ENCODE measurements at places on chromosomes 1 and 21. TPM values are rescaled to one million over a fixed set of nuclear protein-coding genes. Genes with fewer than 3 reads are reported as not detected.

DNA sequence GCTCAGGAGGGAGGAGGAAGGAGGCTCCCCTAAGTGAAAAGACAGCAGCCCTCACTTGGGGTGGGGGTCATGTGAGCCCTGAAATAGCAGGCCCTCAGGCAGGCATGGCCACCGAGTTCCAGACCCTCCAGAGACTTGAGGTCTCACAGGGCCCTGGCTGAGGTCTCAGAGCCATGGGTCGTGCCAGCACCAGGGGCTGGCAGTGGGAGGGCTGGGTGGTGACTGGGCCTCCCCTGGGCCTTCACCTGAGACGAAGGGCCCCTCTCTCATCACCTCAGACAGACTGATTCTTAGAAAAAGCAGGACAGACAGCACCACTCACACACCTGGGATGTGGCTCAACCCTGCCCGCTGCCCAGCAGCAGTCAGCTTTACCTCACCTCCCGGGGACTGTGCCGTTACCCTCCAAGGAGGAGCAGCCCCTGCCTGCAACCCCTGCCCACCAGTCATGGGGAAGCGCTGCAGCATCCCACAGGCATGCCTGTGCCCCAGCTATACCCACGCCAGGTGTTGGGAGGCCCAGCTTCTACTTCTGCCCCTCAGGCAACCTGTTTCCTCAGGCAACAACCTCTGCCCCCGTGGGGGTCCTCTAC is 42.6 kb upstream of the LRP8 start:
- DNase-seq: no peak

- DNase-seq: no peak
Measured at GRCh38 chr1:203627398-203627797, 766 bp downstream of the ATP2B4 start.

DNA sequence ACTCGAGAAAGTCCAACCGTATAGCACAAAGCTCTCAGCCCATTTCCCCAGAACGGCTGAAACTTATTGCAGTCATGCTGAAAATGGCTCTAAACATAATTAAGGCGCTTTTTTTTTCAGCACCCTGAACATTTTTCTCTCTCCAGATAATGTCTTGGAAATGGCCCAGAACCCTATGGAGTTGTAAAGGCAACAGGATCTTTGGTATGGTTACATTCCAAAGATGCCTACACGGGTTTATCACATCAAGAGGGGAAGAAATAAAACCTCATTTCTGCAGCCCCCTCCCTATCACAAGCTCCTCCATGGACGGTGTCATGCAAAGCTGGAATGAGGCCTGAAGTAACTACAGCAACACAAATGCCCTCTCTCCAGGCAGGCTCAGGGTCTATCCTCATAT is 126.4 kb upstream of the GALNT2 start:
- DNase-seq: no peak

DNA sequence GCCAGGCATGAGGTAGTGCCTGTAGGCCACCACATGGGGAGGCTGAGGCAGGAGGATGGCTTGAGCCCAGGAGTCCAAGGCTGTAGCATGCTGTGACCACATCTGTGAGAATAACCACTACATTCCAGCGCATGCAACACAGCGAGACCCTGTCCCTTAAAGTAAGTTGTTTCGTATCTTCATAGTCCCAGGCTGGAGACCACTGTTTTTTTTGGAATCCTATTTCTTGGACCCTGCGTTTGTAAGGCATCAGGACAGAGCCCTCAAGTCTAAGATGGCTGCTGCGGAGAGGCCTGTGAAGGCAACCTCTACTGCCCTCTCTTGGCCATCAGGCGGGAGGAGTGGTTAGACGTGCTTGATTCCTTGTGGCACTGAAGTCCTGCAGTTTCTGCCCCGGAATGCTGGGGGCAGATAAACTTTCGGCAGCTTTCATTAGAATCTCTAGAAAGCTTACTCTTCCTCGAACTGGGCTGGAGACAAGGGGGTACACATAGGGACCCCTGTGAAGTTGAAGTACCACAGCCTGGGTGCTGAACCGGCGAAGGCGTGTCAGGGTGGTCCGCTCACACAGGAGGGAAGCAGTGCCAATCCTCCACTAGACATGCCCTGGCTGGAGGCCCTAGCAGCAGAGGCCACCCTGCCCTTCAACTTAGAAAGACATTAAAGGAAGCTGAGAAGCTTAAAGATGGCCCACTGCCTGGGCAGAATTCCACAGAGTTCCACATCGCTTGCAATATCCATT is 36.6 kb downstream of the RABIF start:
- no peak for DNase-seq

Gene LYPD8
- polyA plus RNA-seq: not detected

Gene GJC2
- 1.2 TPM for polyA plus RNA-seq
